Psoas muscle (tissue), 8 donors: ENCODE measurements at places on chromosomes 4 and X. TPM values are rescaled to one million over a fixed set of nuclear protein-coding genes. Genes with fewer than 3 reads are reported as not detected.

- no peak for DNase-seq
Measured at GRCh38 chrX:113300580-113300979, 459.9 kb upstream of the AMOT start.

DNA sequence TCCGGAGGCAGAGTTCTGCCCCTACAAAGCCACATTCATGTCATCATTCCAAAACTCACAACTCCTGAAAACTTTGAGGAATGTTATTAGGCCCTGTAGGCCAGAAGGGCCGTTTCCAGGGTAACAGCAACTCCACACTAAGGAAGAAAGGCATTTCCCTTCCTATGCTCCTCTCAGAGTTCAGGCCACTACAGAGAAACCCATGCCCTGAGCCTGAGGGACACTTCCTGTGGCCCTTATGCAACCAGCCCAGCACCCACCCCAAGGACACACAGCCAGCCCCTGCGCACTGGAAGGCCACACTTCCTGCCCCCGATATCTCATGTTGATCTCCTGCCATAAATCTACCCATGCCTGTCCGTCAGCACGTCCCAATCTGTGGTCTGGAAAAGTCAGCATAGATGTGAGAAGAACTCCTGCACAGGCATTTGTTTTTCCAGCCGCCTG lies 289.3 kb downstream of the BCOR start:
- DNase-seq = no peak

BEND2 gene
- 0.04 TPM for polyA plus RNA-seq

- DNase-seq = no peak
Measured at GRCh38 chr4:184028561-184029374, 123.7 kb downstream of the STOX2 start.

DNA sequence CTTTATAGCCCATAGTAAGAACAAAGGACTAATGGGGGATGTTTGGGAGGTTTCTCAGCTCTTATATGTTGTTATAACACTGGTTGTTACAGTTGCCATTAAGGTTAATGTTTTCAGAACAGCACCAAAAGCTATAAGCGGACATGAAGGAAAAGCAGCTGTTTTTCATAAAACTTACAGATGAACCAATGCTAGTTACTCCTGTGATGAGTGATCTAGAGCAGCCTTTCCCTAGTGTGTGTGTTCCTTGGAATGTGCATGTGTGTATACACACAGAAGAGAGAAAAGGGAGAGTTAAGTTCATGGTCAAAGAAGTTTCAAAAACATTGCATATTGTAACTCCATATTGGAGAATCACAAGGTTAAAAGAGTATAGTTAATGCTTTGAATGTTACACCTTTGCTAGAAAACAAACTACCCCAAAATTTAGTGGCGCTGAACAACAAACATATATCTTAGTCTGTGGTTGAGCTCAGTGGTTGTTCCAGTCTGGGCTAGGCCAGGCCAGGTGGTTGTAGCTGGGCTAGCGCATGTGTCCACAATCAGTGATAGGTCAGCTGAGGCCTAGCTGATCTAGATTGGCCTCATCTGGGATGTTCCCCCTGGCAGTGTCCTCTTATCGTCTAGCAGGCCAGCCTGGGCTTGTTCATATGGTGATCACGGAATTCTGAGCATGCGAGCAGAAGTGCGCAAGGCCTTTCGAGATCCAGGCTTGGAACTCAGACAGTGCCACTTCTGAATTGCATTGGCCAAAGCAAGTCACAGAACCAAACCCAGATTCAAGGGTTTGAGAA lies 151.0 kb downstream of the NHS start:
- no peak for DNase-seq

GRCh38 chr4:113575401-113575800 lies 186.1 kb downstream of the CAMK2D start:
- no peak for DNase-seq

GRCh38 chr4:118989098-118990080 lies 100.7 kb downstream of the SYNPO2 start:
- DNase-seq = no peak

GRCh38 chr4:117770269-117771102 lies 263.8 kb upstream of the NDST3 start:
- peak; percentile 23 for DNase-seq

- no peak for DNase-seq
Measured at GRCh38 chr4:77022560-77023179, 53.1 kb downstream of the CCNI start.

- no peak for DNase-seq
Measured at GRCh38 chrX:153779891-153780677, 757 bp upstream of the SRPK3 start.

GPRASP3 gene
- polyA plus RNA-seq = 2.3 TPM

VCX3B gene
- 0.03 TPM for polyA plus RNA-seq

GRCh38 chr4:140806163-140806562 lies 50.0 kb upstream of the TBC1D9 start:
- DNase-seq = no peak

DNA sequence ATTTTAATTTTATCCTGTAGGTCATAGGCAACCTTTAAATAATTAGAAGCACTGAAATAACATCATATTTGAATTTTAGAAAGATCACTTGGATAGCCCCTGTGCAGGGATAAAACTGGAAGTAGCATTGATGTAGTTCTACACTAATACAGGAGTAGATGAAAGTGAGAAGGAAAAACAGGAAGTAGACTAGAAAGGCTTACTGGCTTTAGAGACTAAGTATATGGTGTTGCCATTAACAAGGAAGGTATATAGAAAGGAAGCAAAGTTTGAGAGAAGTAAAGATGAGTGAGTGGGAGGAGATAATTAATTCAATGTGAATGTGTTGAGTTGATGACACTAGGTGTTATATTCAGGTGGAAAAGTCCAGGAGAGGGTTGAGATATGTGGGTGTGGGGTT lies 73.1 kb upstream of the EPGN start:
- no peak for DNase-seq

UGT2B10 gene
- not detected for polyA plus RNA-seq

DNA sequence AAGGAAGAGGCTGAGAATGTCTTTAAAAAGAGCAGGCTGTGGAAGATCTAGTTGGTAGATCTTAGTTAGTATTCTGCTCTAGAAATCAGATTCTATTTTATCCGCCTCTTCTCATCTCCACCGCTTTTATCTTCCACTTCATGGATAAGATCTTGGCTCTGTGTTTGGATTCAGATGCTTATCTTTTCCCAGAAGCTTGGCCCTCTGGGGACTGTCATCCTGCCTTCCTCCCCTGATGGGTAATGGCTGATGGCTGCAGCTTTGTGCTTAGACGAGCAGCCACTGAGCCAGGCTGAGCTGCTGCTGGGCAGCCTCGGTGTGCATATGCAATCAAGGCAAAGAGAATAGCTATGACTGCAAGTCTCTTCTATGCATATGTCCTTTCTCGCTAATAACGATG lies 23.5 kb downstream of the TRIML1 start:
- DNase-seq = no peak

DNA sequence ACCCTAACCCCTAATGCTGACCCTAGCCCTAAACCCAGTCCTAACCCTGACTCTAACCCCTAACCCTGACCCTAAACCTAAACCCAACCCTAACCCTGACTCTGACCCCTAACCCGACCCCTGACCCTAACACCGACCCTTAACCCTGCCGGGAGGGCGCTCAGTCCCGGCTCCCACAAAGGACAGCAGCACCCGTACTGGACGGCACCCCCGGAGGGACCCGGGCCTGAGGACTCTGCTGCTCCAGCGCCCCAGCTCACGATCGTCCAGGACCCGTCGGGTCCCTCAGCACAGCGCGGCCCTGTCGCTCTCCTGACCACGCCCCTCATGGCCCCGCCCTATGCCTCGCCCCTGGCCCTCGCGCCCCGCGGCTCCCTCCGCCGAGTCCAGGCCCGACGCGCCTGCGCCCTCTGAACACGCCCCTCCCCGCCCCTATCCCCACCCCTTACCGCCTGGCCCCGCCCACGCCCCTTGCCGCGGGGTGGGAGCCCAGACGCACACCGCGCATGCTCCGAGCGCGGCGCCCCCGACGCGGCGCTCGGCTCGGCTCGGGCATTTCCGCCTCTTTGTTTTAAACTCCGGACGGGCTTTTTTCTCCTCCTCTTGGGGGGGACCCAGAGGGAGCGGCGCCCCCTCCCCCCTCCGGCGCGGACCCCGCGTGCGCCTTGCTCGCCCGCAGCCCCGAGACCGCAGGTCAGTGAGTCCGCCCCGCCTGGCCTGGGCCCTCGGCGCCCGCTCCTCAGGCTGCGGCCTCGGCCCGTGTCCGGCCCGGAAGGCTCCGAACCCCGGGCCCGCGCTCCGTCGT lies at the start of gene PCGF3:
TSS of gene PCGF3 (plus strand) at position 555 of the 805 bp plus-strand sequence. CDS start 27,849 bp downstream, outside the sequence.
- peak; percentile 97 for DNase-seq

- no peak for DNase-seq
Measured at GRCh38 chrX:96170626-96171025, 514.0 kb upstream of the DIAPH2 start.

SLC26A1 gene
- polyA plus RNA-seq = 0.36 TPM

DNA sequence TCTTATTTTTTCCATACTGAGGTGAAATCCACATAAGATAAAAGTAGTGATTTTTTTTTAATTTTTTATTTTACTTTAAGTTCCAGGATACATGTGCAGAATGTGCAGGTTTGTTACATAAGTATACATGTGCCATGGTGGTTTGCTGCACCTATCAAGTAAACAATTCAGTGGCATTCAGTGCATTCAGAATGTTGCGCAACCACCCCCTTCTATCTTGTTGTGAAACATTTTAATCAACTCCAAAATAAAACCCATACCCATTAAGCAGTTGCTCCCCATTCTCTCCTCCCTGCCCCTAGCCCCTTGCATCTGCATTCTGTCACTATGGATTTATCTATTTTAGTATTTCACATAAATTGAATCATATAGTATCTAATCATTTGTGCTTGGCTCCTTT lies 121.2 kb downstream of the KLHL13 start:
- DNase-seq = no peak

- no peak for DNase-seq
Measured at GRCh38 chrX:111624169-111624568, 56.8 kb upstream of the ALG13 start.

GRCh38 chr4:150584111-150584915 lies 2.4 kb downstream of the MAB21L2 start:
- DNase-seq = no peak

GRCh38 chr4:75831856-75832405 lies 70.3 kb downstream of the PPEF2 start:
- DNase-seq = no peak

CENPE gene
- polyA plus RNA-seq = 0.25 TPM

DNA sequence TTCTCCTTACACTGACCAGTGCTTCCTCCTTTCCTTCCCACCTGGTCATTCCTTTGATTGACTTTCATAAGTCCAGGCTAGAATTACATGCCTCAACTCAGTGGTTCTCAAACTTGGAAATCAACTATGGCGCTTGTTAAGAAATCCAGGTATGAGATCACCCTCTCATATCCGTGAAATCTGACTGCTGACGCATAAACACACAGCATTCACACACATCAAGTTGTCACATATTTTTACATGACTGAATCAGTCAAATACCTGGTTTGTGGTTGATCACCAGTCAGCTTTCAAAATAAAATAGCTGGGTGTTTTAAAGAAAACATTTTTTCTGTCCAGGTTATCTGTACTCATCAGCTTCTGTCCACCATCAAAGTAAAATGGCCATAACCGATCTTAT lies 433.5 kb downstream of the AFF2 start:
- no peak for DNase-seq

GRCh38 chr4:84583876-84584380 lies 1.0 kb downstream of the CDS1 start:
- no peak for DNase-seq

DNA sequence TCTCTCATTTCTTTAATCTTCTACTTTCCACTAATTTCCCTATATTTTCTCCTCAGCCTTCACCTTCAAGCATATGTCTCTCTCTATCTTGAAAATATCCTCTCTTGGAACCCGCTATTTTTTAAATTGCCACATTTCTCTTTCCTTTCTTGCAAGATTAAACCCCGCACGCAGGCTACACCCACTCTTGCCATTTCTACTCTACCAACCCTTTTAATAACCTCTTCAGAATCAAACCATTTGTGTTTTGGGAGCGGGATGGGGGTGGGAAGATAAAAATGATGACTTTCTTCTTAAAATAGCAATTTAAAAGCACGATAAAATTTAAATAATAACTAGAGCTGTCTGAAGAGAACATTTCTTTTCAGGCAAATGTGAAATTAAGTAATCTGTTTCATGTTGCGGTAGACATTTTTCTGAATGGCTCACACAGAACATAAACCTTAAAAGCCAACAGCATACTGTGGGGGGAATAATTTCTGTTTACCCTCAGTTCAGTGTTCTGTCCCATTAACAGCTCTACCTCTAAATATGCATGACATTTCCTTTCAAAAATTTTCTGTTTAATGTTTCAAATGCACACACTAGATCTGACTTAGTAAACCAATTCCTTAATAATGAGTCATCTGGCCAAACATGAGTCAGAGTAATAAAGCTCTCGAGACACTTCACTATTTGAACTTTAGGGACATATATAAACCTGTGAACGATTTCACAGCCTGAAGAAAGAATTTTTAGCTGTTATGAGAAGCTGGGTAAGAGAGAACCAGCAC lies 20.5 kb downstream of the ARSJ start:
- DNase-seq = no peak

- no peak for DNase-seq
Measured at GRCh38 chr4:10743357-10743756, 58.8 kb upstream of the CLNK start.

OPRPN gene
- not detected for polyA plus RNA-seq

GRCh38 chr4:183396227-183396637 lies 48.2 kb upstream of the CDKN2AIP start:
- DNase-seq = no peak

DNA sequence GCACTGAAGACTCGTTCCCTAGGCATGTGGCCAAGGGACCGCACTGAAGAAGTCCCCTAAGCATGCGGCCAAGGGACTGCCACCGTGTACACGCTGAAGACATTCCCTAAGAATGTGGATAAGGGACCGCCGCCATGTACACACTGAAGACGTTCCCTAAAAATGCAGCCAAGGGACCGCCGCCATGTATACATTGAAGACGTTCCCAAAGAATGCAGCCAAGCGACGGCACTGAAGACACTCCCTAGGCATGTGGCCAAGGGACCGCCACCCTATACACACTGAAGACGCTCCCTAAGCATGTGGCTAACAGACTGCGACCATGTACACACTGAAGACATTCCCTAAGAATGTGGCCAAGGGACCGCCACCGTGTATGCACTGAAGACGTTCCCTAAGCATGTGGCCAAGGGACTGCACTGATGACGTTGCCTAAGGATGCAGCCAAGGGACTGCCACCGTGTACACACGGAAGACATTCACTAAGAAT lies 31.5 kb downstream of the DHRSX start:
- DNase-seq = no peak

DNA sequence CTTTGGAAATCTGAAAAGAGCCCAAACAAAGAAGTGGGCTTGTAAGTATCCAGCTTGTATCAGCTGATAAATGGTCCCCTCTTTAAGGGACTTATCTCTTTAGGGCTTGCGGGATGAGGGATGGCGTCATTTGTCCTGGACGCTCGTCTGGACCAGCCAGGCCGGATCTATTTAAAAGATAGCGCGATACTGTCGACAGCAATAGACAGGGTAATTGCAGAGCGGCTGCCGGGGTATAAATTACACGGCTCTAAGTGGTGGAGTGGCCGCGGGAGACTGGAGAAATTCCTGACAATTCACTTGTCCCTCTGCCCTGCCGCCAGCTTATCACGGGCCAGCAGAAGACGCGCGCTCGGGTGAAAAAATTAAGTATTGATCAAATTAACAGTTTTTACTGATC lies 90.7 kb downstream of the FAM53A start:
- no peak for DNase-seq

GRCh38 chrX:132401935-132402334 lies 86.9 kb downstream of the MBNL3 start:
- no peak for DNase-seq

GRCh38 chr4:177267911-177268310 lies 41.8 kb upstream of the NEIL3 start:
- DNase-seq = no peak
